ENCODE measurements at places on chromosomes 11 and 22.

- no peak for DNase-seq
These were observed 7.0 kb downstream of the KIRREL3 start for GRCh38 chr11:126993599-126993998.

- no peak for DNase-seq
These were observed 35.8 kb upstream of the MYO18B start for GRCh38 chr22:25706197-25706596.

DNA sequence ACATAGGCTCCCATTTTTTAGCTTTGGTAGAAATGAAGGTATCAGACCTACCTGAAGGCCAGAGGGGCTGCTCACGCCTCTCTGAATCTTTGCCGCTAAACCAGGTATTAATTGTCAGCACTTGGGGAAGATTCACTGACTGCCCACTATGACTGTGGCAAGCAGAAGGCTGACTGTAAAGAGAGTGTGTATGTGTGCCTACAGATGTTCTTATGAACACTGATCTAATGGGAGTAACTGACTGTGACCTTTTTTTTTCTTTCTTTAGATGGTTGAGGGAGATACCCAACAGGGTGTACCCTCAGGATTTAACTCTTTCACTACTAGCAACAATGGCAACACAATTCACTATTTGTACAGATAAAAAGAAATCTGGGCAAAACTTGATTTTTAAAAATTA lies at the start of gene RAG2:
RAG2 (minus strand) TSS at position 186 of the 400 bp plus-strand sequence. CDS start 4,068 bp downstream, outside the sequence.
- no peak for DNase-seq

GRCh38 chr11:77074205-77074604 lies 7.4 kb downstream of the CAPN5 start:
- DNase-seq, result no peak

- DNase-seq, result no peak
These were observed 97.1 kb upstream of the ZC3H12C start for GRCh38 chr11:109996060-109996459.

DNA sequence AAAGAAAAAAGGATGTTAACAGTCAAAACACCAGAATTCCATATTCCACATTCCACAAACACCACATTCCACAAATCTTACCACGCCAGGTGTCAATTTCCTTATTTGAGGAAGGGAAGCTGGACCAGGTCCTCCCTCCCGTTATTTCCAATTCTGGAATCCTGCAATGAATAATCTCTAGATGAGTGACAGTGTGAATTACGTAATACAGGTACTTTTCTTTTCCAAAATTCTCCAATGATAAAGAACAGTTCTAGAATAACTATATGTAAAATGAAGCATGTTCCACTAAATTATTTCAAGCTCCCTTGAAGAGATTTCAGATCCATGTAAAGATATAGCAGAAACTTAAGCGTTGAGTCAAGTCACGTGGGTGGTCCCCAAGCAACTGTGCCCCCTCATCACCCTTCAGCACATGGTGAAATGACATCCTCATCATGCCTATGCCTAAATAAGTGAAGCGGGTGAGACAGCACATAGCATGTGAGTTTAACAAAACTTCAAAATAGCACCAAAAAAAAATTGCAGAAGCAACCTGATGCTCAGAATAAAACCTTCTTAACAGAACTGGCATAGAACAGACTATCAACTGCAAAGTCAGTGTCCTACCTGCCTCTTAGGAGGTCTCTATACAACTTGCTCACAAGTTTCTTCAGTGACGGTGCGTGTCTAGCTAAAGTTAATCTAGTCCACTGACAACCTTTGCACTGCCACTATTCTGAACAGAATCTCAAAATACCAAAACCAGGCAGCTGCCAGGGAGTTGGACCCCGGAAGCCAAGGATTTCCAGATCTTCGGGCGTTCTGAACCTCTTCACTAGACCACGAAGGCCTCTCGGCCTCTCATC lies 876 bp downstream of the NFRKB start:
- DNase-seq, result no peak

GRCh38 chr11:87338046-87338639 lies 300.4 kb downstream of the TMEM135 start:
- no peak for DNase-seq
